ENCODE measurements at places on chromosomes 5 and 9.

- DNase-seq, result no peak
These were observed 68.0 kb upstream of the IRX4 start for GRCh38 chr5:1950708-1951103.

DNA sequence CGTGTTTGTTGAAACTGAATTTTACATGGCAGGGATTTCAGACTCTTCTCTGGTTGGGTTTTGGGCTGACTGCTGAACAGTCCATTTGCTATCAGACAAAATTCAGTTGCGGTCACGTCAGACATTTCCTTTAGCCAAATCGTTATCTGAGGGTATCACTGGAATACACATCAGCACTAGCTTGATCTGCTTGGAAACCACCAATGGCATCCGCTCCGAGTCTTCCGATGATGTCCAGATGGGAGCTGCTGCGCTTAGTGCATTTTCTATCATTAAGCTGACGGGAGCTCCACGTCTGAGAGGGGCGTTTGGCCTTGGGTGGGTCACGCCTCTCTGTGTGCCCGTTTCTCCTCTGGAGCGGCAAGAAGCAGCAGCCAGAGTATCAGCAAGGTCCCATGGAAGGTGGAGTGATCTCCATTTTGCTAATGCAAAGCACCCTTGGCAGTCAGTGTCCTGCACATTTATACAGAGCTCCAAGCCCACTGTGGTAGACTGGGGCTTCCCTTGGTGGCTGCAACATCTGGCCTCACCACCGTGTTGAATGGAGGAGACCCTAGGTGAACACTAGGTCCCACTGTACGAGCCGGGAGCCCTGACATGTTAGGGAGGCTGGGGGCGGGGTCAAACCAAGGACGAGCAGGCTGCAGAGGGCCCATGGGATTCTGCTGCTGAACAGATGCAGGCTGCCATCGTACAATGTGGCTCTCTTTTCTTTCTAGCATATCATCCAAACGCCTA is 134.6 kb upstream of the PHYKPL start:
- DNase-seq, result no peak

- DNase-seq, result no peak
These were observed 148.9 kb upstream of the RUSC2 start for GRCh38 chr9:35341021-35341420.

DNA sequence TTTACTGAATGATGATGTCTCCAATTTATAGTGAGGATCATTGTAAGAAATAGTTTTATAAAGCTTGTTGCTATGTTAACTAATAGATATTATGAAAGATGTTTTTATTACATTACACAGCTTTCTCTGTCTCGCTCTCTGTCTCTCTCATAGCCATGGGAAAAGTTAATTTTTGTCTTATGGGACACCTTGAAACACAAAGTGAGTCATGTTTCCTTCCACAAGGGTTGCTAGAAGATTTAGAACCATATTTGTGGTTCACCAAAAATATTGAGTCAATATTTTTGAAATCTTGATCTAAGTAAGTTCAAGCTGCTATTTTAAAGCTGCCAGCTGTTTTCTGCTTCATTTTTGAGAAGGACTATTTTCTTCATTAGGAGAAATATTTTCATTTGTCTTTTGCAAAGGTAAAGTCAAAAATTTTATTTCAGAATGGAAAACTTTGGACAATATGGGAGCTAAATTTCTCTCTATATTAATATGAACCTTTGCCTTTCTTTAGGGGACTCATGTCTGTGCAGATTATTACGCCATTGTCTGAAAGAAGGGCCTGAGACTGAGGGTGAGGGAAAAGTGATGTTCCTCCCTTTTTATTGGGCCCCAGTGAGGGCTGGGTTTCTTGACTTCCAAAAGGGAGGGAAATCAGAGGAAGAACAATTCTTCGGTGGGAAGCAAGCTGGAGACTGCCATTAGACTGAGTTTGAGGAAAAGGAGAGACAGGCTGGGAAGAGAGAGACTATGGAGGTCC is 87.9 kb upstream of the SLC24A2 start:
- DNase-seq, result no peak

- DNase-seq, result no peak
These were observed 407.4 kb downstream of the HCN1 start for GRCh38 chr5:45288746-45289145.

DNA sequence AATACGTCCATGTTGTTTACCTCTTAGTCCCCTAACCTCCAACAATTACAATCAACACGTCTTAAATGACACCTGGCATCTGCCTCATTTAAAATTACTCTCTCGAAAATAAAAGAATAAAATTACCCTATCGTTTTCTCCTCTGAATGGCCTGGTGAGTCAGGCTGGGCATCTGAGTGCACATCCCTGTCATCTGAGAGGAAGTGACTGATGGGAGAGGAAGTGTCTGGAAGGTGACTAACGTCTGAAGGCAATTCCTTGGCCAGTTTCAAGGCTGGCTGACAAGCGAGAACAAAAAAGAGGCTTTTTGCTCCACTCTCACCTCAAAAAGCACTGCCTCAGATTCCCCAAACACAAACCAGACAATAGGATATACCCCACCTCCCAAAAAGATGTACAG is 57.7 kb downstream of the MAPKAP1 start:
- DNase-seq, result no peak

GRCh38 chr5:179530069-179530998 is 20.0 kb upstream of the RUFY1 start:
- no peak for DNase-seq

GRCh38 chr5:93791518-93791972 is 50.1 kb upstream of the POU5F2 start:
- DNase-seq, result no peak

DNA sequence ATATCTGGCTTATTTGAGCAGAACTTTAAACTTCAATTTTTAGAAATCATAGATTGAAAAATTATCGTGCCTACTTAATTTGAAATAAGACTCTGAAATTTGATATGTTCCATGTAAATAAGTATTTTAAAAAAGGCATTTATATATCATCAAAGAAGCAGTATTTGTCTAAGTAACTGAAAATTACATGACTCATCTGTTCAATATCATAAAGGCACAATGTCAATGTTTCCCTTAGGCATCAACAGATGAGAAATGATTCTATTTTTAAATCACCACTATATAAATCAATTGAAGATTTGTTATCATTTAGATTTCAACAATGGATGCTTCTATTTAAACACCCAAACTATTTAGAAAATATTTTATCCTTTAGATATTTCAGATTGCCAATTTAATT is 142.9 kb upstream of the POU5F2 start:
- DNase-seq, result no peak

DNA sequence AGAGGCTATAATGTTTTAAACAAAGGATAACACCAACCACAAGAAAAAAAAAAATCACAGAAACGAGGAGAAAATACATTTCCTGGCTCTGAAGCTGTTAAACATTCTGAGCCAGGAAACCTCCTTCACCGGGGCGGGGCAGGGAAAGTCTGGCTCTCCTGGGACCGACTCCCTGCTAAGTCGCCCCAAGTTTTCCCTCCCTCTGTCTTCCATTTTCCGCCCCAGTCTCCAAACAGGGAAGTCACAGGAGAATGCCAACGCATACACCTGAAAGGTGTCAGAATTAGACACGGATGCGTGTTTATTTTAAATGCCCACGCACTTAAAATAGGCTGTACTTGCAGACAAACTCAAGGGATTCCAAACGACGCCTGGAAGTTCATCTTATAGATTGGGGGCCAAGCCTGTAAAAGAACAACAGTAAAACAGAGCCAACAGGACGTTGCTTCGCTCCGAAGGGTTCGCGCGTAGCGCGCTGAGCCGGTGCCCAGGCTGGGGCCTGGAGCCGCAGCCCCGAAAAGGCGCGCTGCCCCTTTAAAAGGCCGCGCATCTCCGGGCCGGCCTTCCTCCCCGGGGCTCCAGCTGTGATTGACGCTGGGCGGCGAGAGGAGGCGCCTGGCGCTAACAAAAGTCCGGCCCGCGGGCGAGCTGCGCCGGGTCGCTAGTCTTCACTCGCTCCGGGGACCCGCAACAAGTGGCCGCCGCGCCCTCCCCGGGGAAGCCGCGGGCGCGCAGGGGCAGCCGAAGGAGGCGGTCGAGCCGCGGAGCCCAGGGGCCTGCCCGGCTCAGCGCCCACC is at the start of gene FBXL7:
Gene FBXL7 (plus strand): TSS at position 653 of the 797 bp plus-strand sequence.
- DNase-seq, result no peak

GRCh38 chr5:71482132-71482531 is 26.7 kb downstream of the BDP1 start:
- no peak for DNase-seq

DNA sequence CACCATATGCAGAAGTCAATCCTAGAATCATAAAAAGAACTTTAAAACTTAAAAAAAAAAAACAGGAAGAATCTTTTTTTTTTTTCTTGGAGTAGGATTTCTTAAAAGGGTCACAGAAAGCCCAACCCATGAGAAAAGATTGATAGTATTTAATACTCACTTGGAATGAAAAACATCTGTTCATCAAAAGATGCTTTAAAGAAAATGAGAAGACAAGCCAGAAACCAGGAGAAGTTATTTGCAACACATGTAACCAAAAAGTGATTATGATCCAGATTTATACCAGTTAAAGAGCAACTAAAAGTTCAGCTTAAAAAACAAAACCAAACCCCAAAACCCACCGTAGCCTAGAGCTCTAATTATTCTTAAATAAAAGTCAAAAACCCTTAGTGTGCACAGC is 69.3 kb downstream of the TLE4 start:
- no peak for DNase-seq

DNA sequence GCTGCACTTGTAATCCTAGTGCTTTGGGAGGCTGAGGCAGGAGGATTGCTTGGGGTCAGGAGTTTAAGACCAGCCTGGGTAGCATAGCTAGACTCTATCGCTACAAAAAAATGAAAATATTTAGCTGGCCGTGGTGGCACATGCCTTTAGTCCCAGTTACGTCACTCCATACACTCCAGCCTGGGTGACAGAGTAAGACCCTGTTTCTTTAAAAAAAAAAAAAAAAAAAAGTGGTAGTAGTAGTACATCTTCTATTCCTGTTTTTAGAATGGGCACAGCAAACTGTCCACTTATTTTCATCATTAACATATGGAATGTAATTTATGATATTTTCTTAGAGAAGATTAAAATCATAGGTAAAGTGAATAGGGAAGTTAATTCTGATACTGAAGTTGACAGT is 48.2 kb downstream of the TRIO start:
- no peak for DNase-seq

- no peak for DNase-seq
These were observed 890 bp downstream of the PIK3R1 start for GRCh38 chr5:68216245-68217046.

- DNase-seq, result no peak
These were observed 14.7 kb downstream of the MGAT1 start for GRCh38 chr5:180787711-180788431.

- DNase-seq, result no peak
These were observed at the start of gene PCDHA1 for GRCh38 chr5:140785905-140786686. PCDHA1 (plus strand) TSS chr5:140786140.

DNA sequence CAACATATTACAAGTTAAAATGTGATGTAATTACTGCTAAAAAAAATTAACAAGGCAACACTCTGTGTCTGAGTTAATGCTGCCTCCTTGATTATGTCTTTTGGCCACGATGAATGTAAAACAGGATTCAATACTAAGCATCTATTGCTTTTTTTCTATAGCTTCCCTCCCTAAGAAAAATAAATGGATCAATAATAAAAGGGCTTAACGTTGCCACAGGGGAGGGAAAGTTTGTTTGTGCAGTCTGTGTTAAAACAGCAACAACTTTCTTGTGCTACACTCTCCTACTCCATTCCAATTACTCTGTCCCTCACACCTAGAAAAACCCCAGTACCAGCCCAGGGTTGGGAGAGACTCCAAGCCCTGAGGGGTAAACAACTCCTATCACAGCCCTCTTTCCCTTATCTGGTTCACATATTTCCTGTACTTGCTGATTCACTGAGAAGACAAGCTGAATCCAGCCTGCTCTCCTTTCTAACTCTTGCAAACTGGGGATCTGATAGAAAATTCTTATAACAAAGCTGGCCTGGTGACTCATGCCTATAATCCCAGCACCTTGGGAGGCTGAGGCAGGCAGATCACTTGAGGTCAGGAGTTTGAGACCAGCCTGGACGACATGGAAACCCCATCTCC is 44.8 kb downstream of the PTPN3 start:
- no peak for DNase-seq

GRCh38 chr9:131459056-131459455 is 43.7 kb upstream of the POMT1 start:
- DNase-seq, result no peak

- no peak for DNase-seq
These were observed 14.9 kb upstream of the TMEM38B start for GRCh38 chr9:105679257-105680022.

- no peak for DNase-seq
These were observed 162.4 kb downstream of the ESM1 start for GRCh38 chr5:54823006-54823405.

DNA sequence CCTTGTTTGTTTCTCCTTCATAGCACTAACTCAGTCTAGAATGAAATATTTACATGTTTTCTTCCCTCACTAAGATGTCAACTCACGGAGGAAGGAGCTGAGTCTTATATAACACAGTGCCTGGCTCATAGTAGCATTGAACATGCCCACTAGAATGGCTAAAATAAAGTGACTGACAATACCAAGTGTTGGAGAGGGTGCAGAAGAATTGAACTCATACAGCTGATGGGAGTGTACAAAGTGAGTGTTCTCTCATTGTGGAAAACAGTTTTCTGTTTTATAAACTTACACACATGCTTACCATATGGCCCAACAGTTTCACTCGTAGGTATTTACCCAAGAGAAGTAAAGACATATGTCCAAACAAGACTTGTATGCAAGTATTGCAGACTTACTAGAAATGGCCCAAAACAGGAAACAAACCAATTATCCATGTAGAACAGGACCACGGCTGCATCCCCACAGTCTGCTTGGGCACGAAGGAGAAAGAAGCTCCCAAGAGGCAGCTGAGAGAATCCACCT is 87.5 kb downstream of the PPARGC1B start:
- DNase-seq, result no peak

DNA sequence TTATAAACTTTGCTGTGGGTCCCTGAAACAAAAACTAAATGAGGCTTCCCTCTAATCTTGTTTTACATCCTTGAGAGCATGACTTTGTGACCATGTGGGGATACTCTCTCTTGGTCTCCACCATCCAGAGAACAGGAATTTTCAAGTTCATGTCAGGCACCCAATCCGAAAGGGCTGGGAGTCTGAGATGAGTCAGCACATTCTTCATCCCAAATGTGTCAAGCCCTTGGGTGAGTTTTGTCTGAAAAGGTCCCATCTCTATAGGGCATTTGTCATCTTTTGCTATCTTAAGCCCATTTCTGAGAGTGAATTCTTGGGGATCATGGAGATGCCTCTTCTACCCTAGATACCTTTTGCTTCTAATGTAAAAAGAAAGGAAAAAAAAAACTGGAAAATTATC is 26.9 kb upstream of the RAPGEF6 start:
- no peak for DNase-seq

GRCh38 chr9:92535940-92536850 is at the start of gene ECM2:
ECM2 (minus strand) TSS chr9:92535990; CDS start chr9:92522866, 13,124 bp downstream.
- no peak for DNase-seq
